ENCODE measurements at places on chromosomes 7 and 10.

- DNase-seq: no peak
Measured at GRCh38 chr10:89611282-89611681, 33.8 kb downstream of the PANK1 start.

GRCh38 chr7:131035088-131035770 is 292.4 kb upstream of the MKLN1 start:
- DNase-seq: no peak

DNA sequence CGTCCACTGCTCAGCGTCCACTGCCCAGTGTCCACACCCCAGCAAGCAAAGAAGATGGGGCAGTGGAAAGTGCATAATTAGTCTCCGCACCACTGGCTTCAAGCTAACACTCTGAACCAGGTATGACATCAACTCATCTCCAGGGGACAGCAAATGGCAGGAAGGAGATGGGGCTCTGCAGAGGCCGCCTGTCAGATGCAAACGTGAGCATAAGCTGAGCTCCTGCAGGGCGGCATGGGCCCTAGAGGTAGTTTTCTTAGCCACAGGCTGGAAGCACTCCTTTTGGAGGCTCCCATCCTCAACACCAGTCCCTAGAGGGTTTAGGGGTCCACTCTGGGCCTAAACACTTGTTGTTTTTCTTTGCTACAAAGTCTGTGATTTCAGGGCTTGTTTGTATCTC is 335.8 kb upstream of the MKI67 start:
- no peak for DNase-seq

DNA sequence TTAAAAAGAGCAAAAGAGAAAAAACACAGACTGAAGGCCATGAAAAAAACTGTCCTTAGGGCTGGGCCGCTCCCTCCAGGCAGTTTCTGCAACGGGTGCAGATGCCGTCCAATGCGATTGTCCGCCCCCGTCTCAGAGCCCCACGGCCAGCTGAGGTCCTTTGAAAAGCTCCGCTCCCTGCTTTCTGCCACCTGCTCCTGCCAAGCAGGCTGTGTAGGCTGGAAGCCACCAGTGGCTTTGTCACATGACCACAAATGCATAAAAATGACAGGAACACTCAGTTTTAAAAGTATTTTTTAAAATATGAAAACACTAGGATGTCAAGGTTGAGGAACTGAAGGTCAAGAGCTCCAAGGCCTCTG is 71.7 kb downstream of the AMZ1 start:
- no peak for DNase-seq

DNA sequence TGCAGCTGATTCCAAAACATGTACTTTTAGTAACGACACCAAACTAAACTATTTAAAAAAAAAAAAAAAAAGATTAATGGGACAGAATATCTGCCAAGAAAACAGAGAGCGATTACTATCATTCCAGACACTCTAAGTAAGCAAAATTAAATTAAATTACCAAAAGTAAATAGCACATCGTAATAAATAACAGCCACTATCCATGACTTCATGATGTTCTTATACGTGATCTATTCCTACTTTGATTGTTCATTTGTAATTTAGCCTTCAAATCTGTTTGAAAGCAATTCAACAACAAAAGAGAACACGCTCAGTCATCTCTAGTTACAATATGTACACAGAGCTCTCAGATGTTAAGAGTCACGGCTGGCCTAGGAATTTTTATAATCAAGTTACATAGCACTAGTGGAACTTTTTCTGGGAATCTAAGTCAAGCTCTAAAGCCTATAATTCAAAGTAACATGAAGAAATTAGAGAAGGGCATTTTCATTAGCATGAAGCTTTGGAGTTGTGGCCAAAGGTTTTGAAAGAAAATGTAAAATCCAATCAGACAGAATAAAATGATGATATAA is 241.7 kb upstream of the NEBL start:
- DNase-seq: no peak
